ENCODE measurements at places on chromosomes 2 and 18.
A peak's percentile ranks its signal among the peaks of the same experiment; 100 is the strongest.

DNA sequence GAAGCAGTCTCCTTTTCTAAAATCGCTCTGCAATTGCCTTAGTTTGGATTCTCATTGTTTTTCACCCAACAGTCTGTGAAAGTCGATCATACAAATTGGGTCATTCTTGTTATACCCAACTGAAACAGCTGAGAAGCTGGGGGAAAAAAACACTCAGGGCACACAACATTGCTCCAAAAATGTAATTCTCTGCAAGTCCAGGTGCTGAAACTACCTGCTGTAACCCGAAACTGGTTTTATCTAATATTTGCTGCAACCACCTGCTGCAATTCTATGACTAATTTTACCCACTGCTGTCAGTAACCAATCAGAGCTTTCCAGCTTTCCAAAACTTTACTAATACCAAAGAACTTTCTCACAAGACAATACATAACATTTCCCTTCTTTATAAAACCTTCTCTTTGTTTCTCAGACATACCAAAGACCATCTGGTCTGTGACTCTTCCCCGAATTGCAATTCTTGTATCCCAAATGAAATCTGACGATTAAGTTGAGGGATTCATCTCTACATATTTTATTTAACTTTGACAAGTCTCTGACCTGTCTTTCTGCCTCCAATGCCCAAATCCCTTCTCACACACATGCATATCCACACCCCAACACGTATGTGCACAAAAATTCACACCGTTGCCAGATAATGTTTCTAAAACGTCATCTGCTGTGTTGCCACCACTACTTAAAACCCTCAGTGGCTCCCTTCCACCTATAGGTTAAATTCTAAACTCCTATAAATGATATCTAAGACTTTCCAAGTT is 198.3 kb downstream of the PIEZO2 start:
- no peak for DNase-seq

DNA sequence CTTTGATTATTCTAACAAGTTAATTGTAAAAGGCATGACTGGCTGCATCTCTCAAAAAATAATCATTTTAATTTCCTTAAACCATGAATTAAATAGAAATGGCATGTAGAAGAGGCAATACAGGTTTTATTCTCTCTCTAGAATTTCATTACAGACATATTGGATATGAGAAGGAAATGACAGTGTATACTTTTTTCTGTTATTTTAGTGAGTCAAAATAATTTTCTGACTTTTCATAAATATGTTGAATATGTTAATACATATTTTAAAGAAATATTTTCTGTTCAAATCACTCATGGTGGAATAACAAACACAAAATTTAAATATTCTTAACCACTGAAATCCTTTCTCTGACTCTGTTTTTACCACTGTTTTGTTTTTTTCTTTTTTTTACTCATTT is 510.4 kb downstream of the LRP1B start:
- DNase-seq, result no peak

GRCh38 chr2:144489315-144489916 is 30.5 kb downstream of the ZEB2 start:
- no peak for DNase-seq

DNA sequence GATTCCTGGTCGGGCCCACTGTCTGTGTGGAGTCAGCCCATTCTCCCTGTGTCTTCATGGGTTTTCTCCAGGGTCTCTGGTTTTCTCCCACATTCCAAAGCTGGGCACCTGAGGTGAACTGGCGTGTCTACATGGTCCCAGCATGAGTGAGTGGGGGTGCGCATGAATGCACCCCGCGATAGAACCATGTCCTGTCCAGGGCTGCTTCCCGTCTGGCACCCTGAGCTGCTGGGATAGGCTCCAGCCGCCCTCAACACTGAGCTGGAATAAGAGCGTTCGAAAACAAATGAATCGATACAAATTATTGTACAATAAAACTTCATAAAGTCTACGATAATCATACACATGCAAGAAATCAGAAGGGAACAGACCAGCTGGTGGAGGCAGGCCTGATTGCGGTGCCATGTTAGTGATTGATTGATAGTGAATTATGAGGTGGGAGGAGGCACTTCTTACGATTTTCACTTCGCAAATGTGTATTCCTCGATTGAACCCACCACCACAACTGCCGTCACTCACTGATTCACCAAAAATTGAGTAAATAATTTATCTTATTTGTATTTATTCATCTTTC is 186.6 kb downstream of the MGAT5 start:
- DNase-seq, result no peak

DNA sequence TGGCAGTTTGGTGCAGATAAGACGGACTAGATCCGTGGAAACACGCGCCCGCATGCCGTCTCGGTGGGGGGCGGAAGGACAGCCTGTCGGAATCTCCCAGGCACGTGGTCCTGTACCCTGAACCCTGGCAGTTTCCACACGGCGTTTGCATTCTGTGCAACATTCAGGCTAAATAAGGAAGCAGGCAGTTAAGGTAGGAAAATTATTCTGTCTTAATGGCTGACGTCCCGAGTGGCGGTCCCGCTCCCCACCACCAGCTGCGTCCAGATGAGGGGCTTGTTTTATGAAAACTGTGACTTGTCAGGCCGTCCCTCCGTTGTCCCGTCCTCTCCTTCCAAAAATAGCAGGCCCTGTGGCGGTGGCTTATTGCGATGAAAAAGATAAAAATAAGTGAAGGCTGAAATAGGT is 120.2 kb downstream of the NFATC1 start:
- DNase-seq, result no peak

DNA sequence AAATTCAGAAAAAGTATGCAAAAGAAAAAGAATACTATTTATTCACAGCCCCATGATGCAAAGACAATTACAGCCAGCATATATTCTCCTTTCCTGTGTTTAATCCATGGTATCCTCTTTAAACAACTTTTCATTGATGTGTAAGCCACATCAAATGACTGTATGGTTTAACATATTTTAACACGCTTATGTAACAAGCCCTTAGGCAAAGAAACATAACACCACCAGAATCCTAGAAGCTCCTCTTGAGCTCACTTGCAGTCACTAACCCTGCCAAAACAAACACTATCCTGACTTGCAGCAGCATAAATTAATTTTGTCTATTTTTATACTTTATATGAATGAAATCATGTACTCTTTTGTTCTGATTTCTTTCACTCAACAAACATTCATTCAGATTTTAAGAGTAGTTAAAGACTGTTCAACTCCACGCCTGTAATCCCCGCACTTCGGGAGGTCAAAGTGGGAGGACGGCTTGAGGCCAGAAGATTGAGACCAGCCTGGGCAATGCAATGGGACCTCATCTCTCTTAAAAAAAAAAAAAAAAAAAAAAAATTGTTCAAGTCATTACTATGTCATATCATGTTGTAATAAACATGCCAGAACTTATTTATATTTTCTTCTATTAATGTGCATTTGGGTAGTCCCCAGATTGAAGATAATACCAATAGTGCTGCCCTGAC is 226.3 kb downstream of the NBAS start:
- no peak for DNase-seq

- DNase-seq, result no peak
These were observed 11.0 kb downstream of the NFATC1 start for GRCh38 chr18:79406708-79407107.

DNA sequence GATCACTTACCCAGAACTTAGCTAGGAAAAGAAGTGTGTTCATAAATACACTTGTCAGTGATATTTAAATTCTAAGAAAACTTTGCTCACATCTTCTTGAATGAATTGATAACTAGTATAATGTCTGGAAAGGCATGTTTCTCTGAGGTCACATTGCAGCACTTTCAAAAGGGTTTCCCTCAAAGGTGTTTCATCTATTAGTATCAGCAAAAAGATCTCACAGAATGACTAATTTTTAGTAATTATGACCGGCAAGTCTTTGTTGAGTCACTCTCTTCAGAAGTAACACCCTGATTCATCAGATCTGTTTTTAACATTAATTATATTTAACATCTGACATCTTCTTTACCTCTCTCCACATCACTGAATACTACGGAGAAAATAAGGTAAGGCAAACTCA is 222.3 kb downstream of the IKZF2 start:
- no peak for DNase-seq

GRCh38 chr18:34281722-34282121 is 57.0 kb upstream of the NOL4 start:
- DNase-seq, result no peak

DNA sequence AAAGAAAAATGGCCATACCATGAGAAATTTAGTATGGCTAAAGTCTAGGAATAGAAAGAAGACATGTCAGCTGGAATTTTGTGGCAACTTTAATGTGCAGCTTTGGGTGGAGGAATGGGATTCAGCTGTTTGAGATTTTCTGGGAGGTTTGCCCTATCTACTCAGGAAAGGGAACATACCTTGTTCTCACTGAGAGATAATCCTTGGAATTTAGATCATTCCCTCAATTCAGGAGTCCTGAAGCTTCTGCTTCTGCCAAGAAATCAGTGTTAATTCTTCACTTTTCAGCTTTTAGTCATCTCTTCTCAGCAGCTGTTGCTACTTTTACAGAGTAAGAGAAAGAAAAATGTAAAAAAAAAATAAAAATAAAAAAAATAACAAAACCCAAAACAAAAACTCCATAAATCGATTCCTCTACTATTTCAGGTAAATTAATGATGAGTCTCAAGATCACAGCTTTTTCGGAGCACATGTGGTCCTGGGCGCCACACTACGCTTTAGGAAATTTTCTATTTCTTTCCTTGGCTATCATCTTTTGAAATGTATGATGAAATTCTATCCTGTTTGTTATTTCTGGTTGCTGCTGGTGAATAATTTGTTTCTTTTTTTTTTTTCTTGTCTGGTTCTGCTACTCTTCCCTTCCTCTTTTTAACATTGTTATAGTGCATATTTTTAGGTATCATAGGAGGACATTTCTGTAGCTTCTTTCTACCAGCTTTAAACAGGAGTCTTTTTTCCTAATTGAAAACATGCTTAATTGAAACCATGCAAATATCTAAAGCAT is 18.9 kb upstream of the BAZ2B start:
- no peak for DNase-seq

- no peak for DNase-seq
These were observed 791.7 kb downstream of the METTL4 start for GRCh38 chr18:1779587-1779986.

DNA sequence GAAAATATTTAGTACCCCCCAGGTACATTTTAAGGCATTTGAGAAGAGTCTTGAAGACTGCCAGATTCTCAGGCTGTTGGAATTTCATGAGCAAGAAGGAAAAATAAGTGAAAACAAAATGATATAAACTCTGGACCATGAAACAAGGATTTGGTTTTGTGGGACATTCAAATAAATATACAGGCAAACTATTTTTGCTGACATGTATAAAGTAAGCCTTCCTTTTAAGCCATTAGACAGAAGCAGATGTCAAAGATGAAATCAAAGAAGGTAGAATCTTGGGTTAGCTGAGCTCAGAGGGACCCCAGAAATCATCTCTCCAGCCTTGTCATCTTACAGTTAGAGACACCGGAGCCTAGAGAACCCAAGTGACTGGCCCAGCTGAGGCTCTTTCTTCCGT is 51.3 kb upstream of the ACSL3 start:
- no peak for DNase-seq

DNA sequence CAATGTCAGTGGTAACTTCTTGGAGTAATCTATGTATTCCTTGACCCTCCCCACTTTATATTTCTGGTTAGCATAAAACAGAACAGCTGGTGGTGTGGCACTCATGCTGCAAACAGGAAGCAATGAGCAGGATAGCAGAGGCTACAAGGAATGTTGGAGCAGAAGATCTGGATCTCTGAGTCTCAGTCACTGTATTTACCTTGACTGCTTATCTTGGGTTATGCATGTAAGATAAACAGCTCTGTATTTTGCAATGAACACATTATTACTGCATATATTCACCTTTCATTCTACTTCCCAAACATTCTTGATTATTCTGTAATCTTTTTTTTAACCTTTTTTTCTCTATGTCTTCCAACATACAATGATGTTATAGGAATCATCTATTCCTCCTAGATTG is 977.9 kb upstream of the CNTNAP5 start:
- no peak for DNase-seq

- DNase-seq, result no peak
These were observed 158.2 kb downstream of the NEB start for GRCh38 chr2:151576080-151576479.

GRCh38 chr2:30625276-30625675 is 178.2 kb downstream of the LCLAT1 start:
- DNase-seq, result no peak

GRCh38 chr2:219628986-219629901 is 1.8 kb downstream of the SLC4A3 start:
- DNase-seq, result no peak

DNA sequence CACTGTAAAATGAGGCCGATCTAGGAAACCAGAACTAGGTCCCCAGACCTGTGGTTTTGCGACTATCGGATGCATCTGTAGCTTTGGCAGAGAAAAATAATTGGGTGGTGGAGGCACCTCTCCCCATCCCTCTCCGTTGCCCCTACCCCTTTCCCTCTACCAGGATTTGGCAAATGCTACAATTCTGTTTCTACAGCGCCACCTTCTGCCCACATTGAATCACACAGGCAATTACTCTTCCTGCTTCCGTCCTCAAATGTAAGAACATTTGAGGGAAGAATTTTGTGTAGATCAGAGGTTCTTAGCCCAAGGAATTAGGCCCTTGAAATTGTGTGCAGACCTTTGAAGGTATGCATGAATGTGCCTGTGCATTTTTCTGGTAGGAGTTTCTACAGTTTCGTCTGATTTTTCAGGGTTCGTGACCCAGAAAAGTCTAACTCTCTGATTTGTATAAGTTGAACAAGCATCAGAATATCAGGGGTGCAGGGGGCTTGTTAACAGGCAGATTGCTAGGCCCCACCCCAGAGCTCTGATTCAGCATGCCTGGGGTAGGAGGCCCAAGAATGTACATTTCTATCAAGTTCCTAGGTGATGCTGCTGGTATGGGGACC is 11.2 kb downstream of the ATP6V1B1 start:
- peak; percentile 24 for DNase-seq

DNA sequence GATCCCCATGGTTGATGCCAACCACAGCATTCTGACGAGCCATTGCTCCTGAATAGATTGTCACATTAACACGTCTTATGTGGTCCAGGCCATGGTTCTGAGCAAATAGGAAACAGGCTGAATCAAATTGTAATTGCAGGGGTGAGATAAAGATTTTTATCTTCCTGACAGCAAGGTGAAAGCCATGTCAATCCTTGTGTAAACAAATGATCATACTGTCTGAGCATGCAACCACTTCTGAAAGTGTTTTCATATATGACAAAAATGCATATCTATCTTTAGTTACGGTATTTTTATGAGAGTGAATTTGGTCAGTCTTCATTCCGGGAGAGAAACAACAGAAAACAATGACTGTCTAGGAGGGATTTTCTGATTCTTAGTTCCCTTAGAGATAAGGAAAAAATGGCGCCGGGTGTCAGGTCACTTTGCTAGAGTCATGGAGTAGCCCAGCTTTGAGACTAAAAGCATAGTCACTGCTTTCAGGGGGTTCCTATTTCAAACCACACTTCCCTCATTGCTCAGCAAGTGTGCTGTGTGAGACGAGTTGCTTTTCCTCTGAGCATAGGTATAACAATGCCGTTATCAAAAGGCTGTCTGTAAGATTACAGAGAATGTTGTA is 958.9 kb downstream of the DCDC2C start:
- DNase-seq, result no peak

GRCh38 chr2:128196026-128196425 is 105.0 kb downstream of the UGGT1 start:
- DNase-seq, result no peak

- DNase-seq, result no peak
These were observed 139.7 kb downstream of the BCL11A start for GRCh38 chr2:60413814-60414168.

- no peak for DNase-seq
These were observed 295.3 kb upstream of the EPAS1 start for GRCh38 chr2:46001741-46002506.

Data from stimulated activated CD8-positive, alpha-beta memory T cell treated with anti-CD3 and anti-CD28 coated beads, Interleukin-4, amount 100 ng/mL, for 24 hours (primary cell).